ENCODE measurements at places on chromosomes 16 and 17.

DNA sequence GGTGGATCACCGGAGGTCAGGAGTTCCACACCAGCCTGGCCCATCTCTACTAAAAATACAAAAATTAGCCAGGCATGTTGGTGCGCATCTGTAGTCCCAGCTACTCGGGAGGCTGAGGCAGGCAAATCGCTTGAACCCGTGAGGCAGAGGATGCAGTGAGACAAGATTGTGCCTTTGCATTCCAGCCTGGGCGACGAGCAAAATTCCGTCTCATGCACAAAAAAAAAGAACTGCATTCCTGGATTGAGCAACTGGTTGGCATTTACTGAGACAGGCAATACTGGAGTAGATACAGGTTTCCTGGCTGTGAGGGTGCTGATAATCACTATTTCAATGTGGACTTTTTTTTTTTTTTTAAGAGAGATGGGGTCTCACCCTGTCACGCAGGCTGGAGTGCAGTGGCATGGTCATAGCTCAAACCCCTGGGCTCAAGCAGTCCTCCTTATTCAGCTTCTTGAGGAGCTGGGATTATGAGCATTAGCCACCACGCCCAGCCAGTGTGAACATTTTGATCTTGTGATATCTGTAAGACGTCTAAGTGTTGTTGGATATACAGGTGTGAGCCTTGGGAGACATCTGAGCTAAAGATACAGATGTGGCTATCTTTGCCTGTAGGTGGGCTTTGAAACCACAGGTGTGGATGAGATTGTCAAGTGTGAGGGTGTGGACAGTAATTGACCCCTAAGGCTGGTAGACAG lies 5.8 kb downstream of the CYB5D2 start:
- no peak for DNase-seq

DNA sequence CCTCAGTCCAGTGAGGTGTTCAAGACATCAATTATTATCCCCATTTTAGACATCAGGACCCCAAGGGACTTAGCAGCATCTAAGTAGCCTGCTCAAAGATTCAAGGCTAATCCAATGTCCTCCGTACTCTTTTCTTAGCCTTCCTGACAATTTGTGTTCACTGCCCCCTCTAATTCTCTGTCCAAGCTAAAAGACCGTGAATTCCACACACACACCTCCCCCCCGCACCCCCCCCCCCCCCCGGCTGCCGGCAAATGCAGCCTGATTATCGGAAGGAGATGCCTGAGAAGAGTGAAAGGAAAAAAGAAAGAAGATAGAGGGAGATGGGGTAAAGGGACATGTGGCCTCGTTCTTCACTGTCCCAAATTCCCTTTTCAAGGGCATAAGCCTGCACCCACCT lies 58.1 kb upstream of the NLK start:
- no peak for DNase-seq

DNA sequence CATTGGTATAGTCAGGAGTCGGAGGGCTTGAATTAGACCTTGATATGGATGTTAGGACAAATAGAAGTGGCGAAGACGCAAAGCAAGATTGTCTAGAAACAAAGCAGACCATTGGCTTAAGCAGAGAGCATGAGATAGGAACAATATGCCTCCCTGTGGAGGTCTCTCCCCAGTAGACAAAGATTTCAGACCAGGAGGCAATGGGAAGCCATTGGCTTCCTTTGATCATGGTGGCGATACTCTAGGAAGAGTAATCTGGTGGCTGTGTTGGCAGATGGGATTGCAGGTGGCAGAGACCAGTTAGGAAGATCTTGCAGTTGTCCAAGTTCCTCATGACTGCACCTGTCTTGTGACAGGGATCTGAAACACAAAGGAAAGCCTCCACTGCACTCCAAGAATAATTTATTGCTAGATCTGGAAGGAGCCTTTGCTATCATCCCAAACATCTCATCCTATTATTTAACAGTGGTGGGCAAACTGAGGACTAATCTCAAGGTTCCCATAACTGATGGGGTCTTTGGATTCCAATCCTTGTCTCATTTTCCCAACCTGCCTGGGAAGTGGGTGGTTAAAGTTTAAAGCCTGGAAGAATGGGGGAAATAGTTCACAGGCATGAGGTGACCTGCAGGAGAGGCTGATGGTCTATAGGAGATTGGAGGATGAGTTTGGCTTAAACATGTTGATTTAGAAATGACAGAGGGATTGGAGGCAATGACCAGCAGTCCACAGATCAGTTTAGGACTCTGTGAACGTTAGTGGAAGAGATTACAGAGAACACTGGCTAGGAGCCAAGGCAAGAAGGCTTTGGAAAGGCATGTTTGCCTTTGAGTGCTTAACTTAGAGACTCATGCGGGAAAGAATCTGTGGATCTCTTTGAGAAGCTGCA lies 37.0 kb downstream of the HLF start:
- DNase-seq = no peak

DNA sequence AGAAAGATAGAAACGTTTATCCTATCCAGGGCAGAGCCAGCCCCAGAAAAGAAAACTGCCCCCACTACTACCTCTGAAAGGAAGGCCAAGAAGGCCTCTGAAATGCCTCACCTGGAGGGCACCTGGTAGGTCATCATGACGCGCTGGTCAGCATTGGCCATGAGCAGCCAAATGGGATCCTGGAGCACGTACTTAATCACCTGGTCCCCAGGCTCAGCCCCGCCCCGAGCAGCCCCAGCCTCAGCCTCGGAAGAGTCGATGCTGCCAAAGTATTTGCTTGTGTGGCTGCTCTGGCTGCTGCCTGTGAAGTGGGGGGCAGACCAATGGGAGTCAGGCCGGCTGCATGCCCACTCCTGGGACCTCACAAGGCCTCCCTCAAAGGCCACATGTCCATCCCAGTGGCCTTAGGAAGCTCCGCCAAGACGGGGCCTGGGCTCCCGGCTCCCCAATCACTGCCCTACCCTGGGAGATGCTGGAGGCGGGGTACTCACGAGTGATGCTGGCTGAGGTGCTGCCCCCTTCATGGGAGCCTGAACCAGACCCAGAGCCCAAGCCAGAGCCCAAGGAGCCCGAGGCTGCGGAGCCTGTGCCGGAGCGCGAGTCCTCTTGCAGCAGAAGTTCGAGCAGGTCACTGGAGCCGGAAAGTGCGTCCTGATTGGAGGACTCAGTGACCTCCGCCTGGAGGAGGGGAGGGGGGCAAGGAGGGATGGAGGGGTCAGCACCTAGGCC lies 9.9 kb downstream of the PER1 start:
- no peak for DNase-seq

GRCh38 chr16:49350265-49351095 lies 23.1 kb upstream of the C16orf78 start:
- DNase-seq = no peak

DNA sequence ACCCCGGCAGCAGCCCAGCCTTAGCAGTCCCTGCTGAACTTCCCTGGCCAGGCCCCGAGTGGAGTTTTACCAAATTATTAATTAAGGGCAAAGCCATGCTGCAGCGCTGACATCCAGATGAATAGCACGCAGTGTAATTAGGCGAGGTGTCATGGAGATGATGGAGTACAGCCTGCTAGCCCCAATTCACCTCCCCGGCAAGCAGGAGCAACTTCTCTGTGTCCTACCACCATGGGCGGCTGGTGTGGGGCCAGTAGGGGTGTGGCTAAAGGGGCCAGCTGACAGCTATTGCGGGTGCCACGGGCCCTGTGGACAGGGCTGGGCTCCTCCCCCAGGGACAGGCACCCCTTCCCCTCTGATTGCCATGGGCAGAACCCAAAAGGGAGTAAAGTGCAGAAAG lies 24.5 kb downstream of the ENDOV start:
- no peak for DNase-seq

GRCh38 chr16:38941-39892 lies 14.2 kb downstream of the POLR3K start:
- DNase-seq = no peak

- DNase-seq = no peak
Measured at GRCh38 chr17:77318491-77319210, 177.9 kb downstream of the SEC14L1 start.

GRCh38 chr17:2179615-2180295 lies 123.8 kb downstream of the SMG6 start:
- no peak for DNase-seq

DNA sequence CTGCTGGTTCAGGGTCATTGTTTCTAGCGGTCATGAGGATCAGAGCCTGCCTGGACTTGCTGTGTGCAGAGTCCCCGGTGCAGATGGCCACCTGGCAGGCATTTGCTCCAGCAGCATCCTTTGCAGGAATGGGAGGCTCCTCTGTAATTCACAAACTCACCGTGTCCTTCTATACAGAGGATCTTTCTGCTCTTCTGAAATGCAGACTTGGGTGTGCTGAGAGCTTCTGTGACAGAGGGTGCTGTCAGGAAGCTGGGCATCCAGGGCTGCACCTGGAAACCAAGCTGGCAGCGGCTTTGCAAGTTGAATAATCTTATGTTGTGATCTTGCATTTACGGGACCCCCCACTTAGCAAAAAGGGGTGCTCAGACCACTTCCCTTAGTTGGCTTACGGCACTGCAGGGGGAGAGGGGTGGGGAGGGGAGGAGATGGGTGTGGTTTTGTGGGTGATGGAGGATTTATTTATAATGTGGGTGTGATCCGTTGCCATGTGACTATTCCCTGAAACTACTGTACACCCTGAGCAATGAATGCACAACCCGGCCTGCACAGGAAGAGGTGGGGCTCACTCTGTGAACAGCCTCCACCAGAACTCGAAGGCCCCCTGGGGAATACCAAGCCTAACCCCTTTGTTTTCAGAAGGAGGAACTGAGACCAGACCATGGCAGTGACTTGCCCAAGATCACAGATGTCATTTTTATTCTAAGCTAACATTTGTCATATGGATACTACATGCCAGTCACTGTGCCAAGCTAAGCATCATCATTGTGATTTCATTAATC lies 178.3 kb downstream of the PRKCB start:
- no peak for DNase-seq

DNA sequence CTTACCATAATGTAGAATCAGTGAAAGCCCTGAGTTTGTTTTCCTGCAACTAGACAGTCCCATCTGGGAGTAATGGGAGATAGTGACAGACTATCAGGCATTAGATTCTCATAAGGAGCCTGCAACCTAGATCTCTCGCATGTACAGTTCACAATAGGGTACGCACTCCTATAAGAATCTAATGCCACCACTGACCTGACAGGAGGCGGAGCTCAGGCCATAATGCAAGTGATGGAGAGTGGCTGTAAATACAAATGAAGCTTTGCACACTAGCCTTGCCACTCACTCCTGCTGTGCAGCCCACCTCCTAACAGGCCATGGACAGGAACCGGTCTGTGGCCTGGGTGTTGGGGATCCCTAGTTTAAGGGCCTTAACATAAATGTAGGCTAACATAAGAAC lies 21.4 kb downstream of the THUMPD1 start:
- no peak for DNase-seq

Data from stimulated activated CD4-positive, alpha-beta T cell treated with anti-CD3 and anti-CD28 coated beads, Interleukin-1b, Interleukin-23, amount 100 ng/mL, for 1 hour (primary cell).